ENCODE measurements at places on chromosomes 12 and 14. TPM values are rescaled to one million over a fixed set of nuclear protein-coding genes. Genes with fewer than 3 reads are reported as not detected.

Gene CCDC175
- not detected for total RNA-seq

Gene PMEL
- 12.6 TPM for total RNA-seq

Gene ARHGEF40
- total RNA-seq = 13.0 TPM

GRCh38 chr14:72013721-72014345 is 81.6 kb downstream of the RGS6 start:
- no peaks in the 10 kb centered on the region for H3K4me1 ChIP-seq
- no peak overlapping the region for H3K4me3 ChIP-seq
- H3K36me3 ChIP-seq = no peaks in the 10 kb centered on the region
- no peak for DNase-seq
- no peak overlapping the region for H3K27ac ChIP-seq

DNA sequence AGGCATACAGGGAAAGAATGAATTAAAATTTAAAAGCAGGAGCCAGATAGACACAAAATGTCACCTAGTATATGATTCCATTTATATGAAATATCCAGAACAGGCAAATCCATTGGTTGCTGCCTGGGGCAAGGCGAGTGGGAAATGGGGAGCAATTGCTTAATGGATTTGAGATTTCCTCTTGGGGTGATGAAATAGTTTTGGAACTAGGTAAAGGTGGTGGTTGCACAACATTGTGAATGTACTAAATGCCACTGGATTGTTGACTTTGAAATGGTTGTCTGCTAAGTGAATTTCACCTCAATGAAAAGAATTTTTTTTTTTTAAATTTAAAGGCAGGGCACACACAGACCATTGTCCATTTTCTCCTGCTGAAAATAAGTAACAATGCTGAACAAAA is 61.9 kb downstream of the ABCC9 start:
- no peaks in the 10 kb centered on the region for H3K36me3 ChIP-seq
- H3K27ac ChIP-seq = no peak overlapping the region
- DNase-seq = no peak
- no peak overlapping the region for H3K4me3 ChIP-seq

DNA sequence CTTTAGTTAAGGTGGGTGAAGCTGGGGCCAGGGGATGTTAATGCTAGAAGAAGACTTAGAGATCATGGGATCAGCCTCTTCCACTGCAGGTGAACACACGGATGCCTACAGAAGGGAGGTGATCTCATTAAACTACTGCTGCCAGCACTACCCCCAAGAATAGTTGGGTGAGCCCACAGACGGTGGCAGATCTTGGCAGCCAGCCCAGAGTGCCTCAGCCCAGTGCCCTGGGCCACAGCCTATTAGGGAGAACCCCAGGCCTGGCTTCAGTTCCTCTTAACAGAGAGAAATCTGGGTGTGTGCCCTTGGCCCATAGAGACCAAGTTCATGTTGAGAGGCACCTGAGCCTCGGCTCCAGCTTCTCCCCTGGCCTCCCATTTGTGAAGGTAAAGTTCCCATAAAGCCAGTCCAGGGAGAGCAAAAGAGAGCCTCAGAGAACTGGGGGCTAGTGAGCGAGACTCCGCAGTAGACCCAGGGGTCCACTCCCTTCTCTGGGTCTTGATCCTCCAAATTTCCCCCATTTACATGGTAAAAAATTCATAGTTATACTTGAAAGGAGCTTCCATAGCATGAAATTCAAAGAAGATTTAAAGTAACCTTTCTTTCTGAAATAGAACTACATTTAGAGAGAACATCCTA is 125.0 kb upstream of the CCND2 start:
- no peaks in the 10 kb centered on the region for H3K36me3 ChIP-seq
- H3K27ac ChIP-seq = no peak overlapping the region
- no peaks in the 10 kb centered on the region for H3K4me1 ChIP-seq
- H3K4me3 ChIP-seq = no peak overlapping the region
- no peak for DNase-seq

DNA sequence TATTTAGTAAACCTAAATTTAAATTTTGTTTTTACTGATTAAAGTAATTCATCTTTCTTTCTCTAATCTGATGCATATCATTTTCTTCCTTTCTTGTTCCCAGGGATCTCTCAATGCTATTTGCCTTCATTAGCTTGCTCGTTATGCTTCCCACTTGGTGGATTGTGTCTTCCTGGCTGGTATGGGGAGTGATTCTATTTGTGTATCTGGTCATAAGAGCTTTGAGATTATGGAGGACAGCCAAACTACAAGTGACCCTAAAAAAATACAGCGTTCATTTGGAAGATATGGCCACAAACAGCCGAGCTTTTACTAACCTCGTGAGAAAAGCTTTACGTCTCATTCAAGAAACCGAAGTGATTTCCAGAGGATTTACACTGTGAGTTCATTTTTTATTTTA is 48.6 kb downstream of the VEZT start:
- no peak overlapping the region for H3K4me3 ChIP-seq
- H3K27ac ChIP-seq = no peak overlapping the region
- H3K4me1 ChIP-seq = no peaks in the 10 kb centered on the region
- H3K36me3 ChIP-seq = peaks cover 28% of the 10 kb centered on the region

Measured in PC-9 (cell line).